ENCODE measurements at places on chromosomes 4 and X.

DNA sequence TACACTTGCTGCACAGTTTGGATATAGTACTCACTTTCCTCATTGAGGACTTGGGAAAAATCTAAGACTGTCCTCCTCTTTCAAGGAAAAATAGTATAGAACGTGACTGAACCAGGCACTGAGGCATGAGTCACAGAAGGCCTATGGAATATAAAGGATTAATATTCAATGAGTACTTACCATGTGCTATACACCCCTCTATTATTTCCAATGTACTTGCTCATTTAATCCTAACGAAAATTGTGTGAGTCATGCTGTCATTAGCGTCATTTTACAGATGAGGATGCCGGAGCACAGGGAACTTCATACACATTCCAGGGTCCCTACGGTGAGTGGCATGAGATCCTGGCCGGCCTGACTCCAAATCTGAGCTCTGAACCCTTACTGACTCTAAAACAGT, 2136.2 kb upstream of the TENM3 start:
- DNase-seq, result no peak

DNA sequence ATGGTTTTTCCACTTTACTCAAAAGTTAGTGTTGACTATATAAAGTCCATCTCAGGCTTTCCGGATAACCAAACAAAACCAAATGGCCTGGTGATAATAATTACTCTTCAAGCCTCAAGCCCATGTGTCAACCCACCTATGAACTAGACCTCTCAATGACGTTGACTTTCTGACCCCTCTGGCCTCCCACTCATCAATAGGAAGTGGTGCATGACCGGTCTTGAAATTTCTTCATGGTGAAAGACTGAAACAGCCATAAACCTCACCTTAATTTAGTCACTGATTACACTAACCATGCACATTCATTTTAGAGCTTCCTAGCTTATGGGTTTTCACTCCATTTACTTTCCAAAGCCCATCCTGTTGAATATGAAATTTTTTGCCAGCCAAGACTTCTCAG, 276.0 kb downstream of the KLHL13 start:
- no peak for DNase-seq

DNA sequence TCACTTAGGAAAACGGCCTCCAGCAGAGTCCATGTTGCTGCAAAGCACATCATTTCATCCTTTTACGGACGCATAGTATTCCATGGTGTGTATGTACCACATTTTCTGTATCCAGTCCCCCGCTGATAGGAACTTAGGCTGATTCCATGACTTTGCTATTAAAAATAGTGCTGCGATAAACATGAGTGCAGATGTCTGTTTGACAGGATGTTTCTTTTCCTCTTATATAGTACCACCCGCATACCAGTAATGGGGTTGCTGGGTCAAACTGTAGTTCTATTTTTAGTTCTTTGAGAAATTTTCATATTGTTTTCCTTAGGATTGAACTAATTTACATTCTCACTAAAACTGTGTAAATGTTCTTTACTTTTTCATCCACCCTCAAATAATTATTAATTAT, 50.5 kb downstream of the VEGFC start:
- no peak for DNase-seq

DNA sequence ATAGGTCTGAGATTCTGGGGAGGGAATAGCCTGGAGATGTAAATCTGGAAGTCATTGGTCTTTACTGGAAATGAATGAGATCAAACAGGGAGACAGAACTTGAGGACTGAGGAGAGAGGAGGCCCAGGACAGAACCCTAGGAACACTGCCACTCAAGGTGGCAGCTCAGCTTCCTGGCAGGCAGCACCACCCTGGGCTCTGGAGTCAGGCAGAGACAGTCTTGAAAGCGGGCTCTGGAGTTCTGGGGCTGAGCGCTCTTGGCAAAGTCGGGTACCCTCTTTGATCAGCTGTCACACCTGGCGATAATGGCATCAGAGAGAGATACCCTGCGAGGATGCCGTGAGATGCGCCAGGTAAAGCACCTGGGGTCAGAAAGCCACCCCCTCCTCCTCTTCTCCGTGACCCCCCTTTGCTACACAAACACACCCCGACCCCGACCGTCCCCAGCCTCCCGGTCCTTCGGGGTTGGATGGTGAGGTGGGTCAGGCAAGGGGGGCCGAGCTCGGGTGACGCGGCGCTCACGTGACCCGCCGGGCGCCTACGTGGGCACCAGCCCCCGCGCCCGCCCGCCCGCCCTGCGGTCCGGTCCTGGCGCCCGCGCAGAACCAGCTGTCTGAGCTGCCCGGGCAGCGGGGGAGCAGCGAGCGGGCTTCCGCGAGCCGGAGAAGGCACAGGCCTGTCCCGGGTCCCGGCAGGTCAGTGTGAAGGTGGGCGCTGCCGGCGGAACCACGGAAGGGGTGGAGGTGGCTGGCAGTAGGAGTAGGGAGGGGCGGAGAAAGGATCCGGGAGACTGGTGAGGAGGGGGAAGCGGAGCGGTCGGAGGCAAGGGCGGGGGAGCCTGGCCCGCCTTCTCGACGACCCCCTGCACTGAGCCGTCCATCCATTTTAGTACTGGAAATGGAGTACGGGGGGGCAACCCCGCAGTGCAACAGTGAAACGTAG, at the start of gene TCEAL3:
TCEAL3 (plus strand) TSS at position 600 of the 942 bp plus-strand sequence. CDS start 1,102 bp downstream, outside the sequence.
- peak; percentile 22 for DNase-seq

GRCh38 chr4:8701126-8702019, 108.8 kb downstream of the CPZ start:
- DNase-seq, result no peak

- DNase-seq, result no peak
Measured at GRCh38 chr4:901192-901910, 30.8 kb downstream of the GAK start.

DNA sequence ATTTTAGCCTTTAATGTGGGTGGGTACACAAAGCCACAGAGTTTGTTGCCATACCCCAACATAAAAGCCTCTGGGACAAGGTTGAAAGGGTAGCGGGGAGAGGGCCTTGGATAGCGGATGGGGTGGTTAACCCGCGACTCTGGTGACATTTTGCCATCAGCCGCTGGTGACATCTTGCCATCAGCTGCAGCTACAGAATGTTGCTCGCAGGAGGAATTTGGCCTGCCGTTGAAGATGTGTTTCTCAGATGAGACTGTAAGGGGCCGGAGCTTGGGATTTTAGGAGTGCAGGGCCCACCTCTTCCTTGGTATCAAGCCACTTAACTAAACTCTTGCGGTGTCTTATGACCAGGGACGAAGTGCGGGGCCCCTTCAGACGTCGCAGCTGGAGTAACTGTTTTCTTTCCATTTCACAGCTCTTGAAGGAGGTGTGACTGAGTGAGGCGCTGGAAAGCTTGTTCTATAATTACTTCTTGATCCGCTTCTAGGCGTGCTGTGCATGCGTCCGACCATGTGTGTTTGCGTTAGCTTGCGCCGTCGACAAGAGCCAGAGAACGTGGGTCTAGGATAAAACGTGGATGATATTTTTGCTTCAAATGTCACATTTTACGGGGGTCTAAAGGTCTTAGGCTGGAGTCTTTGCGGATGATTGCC, 820 bp upstream of the RASL11B start:
- no peak for DNase-seq

- DNase-seq, result no peak
Measured at GRCh38 chr4:6268650-6269615, 717 bp upstream of the WFS1 start.

DNA sequence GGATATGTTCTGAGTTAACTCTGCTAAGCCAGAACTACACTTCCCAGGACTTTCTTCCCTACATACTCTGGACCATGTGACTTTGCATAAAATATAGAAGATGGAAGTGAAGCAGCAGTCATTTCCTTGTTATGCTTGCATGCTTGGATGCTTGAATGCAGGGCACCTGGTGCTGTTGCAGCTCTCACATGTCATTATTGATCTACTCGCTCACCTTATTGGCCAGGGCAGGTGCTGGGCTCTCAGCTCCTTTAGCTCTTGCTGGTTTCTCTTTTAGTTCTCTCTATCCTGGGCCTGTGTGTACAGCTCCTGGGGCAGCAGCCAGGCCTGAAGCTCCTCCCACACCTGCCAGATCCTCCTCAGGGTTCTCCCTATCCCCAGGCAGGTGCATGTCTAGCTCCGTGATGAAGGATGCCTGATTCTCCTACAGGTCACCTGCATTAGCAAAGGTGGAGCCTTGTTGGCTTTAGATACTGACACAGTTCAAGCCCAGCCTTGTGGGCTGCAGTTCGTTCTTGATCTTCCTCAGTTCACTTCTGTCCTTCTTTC, 53.3 kb downstream of the MED28 start:
- no peak for DNase-seq

GRCh38 chrX:70439016-70439415, 5.6 kb upstream of the DLG3 start:
- DNase-seq, result no peak

- DNase-seq, result no peak
Measured at GRCh38 chrX:153827903-153828302, 2.4 kb downstream of the PDZD4 start.

- no peak for DNase-seq
Measured at GRCh38 chrX:103330681-103331288, 746 bp downstream of the TCEAL7 start.

- no peak for DNase-seq
Measured at GRCh38 chr4:27692158-27692557, 831.5 kb downstream of the STIM2 start.

DNA sequence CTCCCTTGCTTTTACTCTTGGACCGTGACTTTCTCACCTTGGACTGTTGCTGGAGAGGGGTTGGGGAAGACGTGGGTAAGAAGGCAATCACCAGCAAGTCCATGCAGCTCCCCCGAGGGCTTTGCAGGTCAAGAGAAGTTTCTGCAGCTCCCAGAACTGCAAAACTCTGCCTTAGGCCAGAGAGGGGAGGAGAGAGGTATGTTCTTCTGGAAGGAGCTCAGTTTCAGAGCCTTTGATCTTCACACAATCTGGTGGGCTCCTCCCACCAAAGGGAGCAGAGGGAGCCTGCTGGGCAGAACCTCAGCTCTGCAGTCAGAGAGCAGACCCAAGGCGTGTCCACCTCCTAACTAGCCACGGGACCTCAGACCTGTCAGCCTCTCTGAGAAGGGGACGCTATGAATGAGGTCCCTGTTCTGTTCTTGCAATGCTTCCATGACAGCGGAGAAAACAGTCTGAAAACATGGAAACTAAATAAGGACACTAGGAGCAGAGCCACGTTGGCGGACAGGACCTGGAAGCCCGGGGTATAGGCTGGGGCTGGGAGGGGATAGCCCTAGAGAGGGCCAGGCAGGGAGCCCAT, 92.8 kb downstream of the EVC2 start:
- no peak for DNase-seq

DNA sequence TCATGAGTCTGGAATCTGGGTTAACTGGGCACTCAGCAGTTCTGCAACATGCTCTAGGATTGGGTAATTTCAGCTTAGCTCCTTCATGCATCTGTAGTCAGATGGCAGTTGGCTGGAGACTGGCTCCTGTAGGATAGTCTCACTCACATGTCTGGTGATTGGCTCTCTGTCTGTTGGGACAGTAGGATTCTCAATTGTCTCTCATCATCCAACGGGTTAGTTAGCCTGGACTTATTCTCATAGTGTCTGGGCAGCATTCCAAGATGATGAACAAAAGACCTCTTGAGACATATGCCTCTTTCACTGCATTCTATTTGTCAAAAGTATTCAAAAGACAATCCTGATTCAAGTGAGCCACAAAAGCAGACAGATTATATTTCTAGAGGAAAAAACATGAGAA, 795.6 kb upstream of the GALNTL6 start:
- DNase-seq, result no peak

- DNase-seq, result no peak
Measured at GRCh38 chr4:94676970-94677369, 80.8 kb upstream of the BMPR1B start.

GRCh38 chr4:55808186-55808585, 11.4 kb upstream of the EXOC1L start:
- DNase-seq, result no peak

DNA sequence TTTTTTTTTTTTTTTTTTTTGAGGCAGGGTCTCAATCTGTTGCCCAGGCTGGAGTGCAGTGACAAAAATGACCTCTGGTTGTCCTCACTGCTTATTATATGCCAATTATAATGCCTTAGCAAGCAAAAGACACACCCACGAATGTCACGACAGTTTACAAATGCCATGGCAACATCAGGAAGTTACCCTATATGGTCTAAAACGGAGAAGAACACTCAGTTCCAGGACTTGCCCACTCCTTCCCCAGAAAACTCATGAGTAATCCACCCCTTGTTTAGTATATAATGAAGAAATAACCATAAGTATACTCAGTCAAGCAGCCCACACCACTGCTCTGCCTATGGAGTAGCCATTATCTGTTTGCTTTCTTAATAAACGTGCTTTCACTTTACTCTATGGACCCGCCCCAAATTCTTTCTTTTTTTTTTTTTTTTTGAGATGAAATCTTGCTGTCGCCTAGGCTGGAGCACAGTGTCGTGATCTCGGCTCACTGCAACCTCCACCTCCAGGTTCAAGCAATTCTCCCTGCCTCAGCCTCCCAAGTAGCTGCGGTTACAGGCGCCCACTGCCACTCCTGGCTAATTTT, 106.2 kb downstream of the SMIM20 start:
- DNase-seq, result no peak

DNA sequence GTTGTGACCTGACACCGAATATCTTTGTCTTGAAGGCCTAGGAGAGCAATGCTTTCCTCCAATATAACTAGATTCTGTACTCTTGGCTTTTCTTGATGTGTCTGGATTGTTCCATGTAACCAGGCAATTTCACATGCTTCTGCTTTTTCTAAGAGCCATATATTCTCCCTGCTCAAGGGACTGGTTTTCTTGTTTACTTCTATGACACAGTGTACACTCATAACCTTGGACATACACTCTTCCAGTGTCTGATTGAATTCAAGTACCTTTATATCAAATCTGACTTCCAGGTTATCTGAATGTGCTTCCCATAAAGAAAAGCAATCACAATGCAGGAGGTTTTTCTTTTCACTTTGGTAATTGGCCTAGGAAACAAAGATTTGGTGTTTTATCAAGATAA, 17.4 kb upstream of the EIF4E start:
- DNase-seq, result no peak

GRCh38 chr4:109113521-109113920, 188.9 kb downstream of the COL25A1 start:
- no peak for DNase-seq

DNA sequence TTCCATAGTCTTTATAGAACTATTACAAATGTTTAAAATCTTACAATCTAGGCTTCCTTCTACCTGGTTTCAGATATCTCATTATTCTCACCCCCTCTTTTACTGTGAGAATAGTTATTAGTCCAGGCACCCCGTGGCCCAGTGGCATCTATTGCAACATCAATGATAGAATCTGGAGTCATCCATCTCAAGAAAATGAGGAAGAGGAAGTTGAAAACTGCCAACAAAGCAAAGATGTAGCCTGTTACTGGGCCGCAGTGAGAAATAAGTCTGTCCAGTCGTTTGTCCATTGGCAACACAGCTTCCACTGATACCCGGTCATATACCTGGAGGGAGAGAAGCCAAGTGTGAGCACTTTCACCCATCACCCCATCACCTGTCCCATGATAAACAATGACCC, 6.0 kb upstream of the ASB11 start:
- DNase-seq, result no peak

DNA sequence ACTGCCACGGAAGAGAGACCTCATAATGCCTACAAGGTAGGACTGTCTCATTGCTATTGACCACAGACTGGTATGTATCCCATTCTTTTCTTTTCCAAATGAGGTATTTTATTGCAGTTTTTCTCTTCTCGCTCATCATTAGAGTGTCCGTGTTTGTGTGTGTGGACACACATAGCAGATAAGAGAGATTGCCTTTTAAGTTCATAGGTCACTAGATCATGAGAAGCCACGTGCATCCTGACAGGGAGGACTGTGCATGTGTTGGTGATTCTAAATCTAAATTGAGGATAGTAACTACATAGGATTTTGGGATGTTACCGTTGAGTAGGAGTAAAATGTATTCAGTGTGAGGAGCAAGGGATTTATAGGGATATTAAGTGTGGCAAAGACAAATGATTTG, 37.3 kb downstream of the HPGD start:
- no peak for DNase-seq

GRCh38 chrX:47831788-47832187, 4.9 kb upstream of the ZNF81 start:
- peak; percentile 53 for DNase-seq
